ENCODE measurements at places on chromosomes 1 and 21.
A peak's percentile ranks its signal among the peaks of the same experiment; 100 is the strongest.

GRCh38 chr21:41974752-41975053 lies 20.9 kb upstream of the C2CD2 start:
- DNase-seq = no peak

DNA sequence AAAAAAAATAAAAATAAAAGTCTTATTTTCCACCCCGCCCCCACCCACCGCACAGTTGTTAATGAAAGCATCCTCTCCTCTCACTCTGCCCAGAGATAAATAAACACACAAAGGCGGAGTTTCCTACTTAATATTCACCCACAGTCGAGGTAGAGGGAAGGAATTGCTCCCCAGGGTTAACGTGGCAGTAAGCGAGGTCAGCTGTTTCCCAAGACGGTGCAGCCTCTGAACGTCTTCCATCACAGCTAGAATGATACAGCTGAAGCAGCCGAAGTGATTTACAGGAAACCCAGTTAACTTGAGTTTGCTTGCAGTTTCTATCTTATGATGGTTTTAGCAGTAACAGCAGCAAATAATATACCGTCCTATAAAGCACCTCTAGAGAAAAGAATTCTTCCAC lies 283.9 kb downstream of the PBX1 start:
- no peak for DNase-seq

DNA sequence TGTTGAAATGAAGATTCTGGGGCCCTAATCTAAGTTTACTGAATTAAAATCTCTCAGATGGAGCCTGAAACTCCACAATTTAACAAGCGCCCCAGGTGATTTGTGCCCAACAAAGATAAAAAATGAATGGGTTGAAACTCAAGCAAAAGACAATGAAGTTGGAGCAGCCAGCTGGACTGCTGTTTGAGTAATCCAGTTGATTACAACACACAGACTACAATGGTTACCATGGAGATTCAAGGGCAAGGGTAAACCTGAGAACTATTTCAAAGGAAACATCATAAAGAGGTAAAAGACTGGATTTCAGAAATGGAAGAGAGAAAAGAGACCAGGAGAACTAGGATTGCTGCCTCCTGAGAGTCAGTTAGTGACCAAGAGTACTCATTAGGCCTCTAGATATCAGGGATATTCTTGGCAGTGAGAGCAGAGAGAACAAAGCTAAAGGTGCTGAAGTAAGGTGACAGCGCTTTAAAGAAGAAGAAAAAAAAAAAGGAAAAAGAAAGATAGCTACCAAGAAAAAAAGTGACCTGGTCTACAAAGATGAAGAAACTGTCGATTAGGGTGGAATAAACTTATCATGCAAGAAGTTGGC lies 44.5 kb downstream of the LRRC53 start:
- DNase-seq = no peak

DNA sequence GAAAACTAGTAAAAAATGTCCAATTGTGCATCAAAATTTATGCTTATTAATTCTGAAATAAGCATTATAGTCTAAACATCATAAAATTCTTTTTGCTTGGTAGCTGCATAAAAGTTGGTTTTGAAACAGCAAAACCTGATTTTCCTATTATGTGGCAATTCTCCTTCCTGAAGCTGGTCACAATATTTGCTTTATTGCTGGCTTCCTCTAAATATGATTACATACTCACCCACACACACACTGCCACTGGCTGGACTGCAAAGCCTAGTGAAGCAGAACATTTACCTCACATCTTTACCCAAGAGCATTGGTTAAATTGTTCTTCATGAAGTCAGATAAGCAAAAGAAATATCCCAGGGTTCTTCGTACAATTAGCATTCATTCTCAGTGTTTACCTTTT lies 103.0 kb downstream of the NR5A2 start:
- DNase-seq = no peak

DNA sequence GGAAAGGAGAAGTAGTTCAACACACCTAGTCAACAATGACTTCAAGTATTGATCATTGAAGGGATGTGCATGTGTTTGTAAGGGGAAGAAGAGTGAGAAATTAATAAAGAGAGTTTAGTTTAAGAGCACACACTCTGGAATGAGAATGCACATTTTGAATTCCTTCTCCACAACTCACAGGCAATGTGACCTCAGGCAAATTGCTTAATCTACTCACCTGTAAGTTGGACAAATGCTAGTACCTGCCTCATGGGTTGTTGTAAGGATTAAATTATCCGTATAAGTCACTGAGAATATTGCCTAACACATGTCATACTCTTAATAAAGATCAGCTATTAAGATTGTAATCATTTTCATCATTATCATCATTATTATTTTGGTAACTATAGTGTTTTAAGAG lies 204.0 kb upstream of the NFIA start:
- no peak for DNase-seq

- DNase-seq = no peak
Observed at GRCh38 chr1:154765970-154766369, 104.1 kb downstream of the KCNN3 start.

- DNase-seq = no peak
Observed at GRCh38 chr1:121566346-121566745, 381.6 kb downstream of the SRGAP2C start.

GRCh38 chr1:147472966-147473732 lies 68.2 kb upstream of the BCL9 start:
- DNase-seq = no peak

DNA sequence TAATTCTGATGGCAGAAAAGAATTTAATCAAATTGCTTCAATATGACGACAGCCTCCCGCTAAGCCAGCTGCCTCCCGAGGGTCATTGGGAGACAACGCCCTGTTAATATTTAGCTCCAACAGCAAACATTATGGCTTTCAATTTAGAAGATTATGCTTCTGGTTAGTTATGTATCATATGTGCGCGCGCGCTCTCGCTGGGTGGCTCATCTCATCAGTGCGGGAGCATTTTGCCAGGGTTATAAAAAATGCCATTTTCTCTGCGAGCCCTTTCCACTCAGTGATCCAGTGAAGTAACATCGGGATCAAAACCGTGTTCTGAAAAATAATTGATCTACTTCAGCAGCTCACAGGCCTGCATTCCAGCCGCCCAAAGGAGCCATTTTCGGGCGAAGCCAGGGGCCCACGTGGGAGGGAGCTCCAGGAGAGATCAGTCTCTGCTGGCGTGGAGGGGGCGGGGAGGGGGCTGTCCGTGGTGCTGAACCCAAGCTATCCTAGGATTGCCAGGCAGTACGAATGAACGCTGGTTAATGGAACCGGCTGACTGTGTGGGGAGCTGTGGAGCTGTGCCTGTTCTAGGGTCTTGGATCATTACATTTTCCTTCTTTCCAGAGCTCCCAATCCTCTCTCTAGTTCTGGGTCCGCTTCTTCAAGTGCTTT lies 219.1 kb upstream of the ZC3H12A start:
- no peak for DNase-seq

DNA sequence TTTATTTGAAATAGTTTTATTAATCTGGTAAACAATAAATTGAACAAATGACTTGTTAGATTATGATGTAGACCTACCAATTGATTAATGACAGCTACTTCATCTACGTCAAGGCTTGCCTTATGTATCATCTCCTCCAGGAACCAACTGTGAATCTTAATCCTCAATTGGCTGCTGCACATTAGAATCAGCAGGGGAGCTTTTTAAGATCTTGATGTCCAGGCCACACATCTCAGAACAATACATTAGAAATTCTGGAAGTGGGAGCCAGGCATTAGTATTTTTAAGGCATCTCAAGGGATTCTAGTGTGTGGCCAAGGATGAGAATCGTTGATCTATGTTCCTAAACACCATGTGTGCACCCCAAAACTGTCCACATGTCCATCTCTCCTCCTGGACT lies 52.0 kb upstream of the LYPLAL1 start:
- DNase-seq = no peak

DNA sequence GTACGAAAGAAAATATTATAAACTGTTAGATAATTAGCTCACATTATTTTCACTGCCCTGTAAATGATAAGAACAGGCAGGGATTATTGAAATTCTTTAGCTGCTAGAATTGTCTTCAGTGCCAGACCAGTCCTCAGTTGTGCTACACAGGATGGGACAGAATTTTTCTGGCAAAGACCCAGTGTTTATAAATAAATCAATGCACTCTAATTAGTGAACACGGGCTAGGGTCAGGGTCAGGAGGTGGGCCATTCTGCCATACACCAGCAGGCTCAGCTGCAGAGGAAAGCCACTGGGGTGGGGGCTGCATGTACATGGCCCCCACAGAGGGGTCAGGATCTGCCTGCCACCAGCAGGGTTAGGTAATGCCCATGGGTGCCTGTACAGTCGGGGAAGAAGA lies 6.4 kb downstream of the BCAR3 start:
- no peak for DNase-seq

GRCh38 chr1:77582905-77583304 lies 99.6 kb downstream of the ZZZ3 start:
- DNase-seq = no peak

GRCh38 chr1:21123287-21123948 lies 53.3 kb downstream of the EIF4G3 start:
- no peak for DNase-seq

GRCh38 chr21:33007747-33008146 lies 18.0 kb upstream of the OLIG2 start:
- DNase-seq = no peak

DNA sequence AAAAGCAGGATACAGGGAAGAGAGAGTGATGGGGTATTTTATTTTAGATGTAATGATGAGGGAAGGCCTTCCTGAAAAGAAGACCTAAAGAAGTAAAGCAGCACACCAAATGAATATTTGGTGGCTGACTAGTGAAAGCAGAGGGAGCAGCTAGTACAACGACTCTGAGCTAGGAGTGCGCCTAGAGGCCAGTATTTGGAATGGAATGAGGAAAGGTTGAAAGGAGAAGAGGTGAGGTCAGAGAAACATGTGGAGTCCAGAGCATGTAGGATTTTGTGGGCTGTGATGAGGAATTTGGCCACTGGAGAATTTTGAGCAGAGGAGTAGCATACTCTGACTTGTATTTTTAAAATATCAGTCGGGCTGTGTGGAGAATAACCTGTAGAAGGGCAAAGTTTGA lies 11.8 kb upstream of the RPL5 start:
- DNase-seq = no peak

DNA sequence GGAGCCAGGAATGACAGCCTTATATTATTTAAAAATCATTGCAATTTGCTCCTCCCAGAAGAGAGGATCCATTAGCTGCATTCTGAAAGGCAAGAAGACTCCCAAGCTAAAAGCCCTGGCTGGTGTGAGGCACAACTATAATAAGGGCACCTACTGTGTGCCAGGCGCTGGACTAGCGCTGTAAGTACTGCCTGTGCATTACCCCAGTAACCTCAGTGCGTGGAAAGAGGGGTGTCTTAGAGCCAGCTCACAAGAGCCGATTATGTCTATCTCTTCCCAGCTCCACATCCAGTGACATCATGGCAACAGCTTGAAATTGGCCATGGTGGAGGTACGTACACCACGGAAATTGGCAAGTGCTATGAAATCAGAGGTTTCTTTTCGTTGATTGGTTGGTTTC lies 141.7 kb upstream of the IRF2BP2 start:
- no peak for DNase-seq

GRCh38 chr1:228340686-228341449 lies 65.8 kb downstream of the TRIM11 start:
- DNase-seq = no peak

GRCh38 chr1:24643363-24644099 lies 429 bp downstream of the SRRM1 start:
- DNase-seq = peak; percentile 17

DNA sequence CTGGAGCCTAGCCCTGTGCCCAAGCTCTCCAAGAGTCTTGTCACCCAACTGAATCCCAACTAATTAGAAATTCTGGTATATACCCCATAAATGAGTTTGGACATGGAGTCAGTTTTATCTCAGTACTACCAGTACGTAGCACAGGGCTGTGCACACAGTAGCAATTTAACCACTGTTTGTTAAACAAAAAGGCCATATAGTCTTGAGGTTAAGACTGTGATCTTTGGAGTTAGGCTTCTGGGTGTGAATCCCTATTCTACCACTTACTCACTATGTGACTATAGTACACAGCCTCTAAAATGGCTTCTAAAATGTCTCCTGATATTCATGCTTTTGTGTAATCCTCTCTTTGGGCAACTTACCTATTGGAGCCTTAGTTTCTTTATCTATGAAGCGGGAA lies 48.2 kb downstream of the RAB3B start:
- DNase-seq = no peak

- DNase-seq = no peak
Observed at GRCh38 chr1:51310871-51311613, 19.3 kb downstream of the TTC39A start.

DNA sequence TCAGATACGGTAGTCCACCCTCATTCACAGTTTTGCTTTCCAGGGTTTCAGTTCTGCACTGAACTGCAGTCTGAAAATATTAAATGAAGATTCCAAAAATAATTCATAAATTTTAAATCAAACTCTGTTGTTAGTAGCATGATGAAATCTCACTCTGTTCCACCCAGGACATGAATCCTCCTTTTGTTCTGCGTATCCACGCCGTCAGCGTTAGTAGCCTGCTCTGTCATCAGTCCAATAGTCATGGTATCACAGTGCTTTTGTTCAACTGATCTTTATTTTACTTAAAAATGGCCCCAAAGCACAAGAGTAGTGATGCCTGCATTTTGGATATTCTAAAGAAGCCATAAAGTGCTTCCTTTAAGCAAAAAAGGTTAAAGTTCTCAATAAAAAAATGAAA lies 23.9 kb downstream of the CHD1L start:
- no peak for DNase-seq

GRCh38 chr1:54053745-54054437 lies 483 bp downstream of the TCEANC2 start:
- no peak for DNase-seq

GRCh38 chr1:115317101-115318012 lies 20.7 kb downstream of the NGF start:
- DNase-seq = no peak

DNA sequence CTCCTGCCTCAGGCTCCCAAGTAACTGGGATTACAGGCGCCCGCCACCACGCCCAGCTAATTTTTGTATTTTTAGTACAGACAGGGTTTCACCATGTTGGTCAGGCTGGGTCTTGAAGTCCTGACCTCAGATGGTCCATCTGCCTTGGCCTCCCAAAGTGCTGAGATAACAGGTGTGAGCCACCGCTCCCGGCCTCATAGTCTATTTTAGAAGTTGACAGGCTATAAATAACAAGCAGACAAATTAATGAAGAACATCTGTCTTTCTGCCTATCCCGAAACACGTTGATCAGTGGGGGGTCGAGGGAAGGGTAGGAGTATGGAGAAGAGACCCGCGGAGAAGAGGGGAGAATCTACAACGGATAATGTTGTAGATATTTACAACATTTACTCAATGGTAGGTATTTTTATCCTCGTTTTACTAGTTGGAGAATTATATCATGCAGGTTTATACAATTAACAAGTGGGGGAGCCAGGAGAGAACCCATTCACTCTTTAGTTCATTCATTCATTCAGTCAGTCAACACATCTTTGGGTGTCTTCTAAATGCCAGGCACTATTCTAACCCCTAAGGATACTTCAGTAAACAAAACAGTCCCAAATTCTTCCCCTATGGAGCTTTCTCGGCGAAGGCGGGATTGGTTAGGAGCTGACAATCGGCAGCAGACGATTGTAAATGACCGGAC lies 497 bp upstream of the IFNAR2 start:
- DNase-seq = no peak

Measured in stimulated activated CD4-positive, alpha-beta T cell treated with anti-CD3 and anti-CD28 coated beads, TNF-alpha, amount 100 ng/mL, for 48 hours (primary cell).